Right atrium auricular region (tissue), 2 donors: ENCODE measurements at places on chromosomes 12 and 14. TPM values are rescaled to one million over a fixed set of nuclear protein-coding genes. Genes with fewer than 3 reads are reported as not detected.

Gene TAS2R10
- not detected for total RNA-seq

Gene CPNE6
- 0.24 TPM for total RNA-seq

Gene RHNO1
- total RNA-seq = 6.2 TPM

Gene KRT72
- not detected for total RNA-seq

Gene AKAP5
- total RNA-seq = not detected

Gene TAS2R7
- not detected for total RNA-seq

Gene NEUROD4
- not detected for total RNA-seq

Gene CPNE8
- total RNA-seq = 36.2 TPM

Gene CRIP1
- 42.9 TPM for total RNA-seq

Gene KRT85
- total RNA-seq = not detected

Gene NOP9
- 15.5 TPM for total RNA-seq

Gene PAX9
- not detected for total RNA-seq

Gene DNM1L
- total RNA-seq = 33.6 TPM

DNA sequence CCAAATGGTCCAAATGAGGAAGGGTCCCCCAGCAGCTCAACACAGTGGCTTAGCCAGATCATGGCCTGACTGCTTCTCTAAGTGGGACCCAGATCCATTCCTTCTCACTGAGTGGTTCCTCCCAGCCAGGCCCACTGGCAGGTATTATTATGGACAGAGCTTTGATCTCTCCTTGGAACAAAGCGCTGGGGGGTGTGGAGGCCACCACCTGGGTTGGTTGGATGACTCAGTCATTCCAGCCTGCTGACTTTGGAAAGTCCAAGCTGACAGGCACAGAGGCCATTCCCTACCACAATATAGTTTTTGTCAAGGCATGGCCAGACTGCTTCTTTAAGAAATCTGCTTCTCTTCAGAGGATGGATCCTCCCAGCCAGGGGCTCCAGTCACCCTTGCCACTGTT lies 341.1 kb downstream of the BTG1 start:
- DNase-seq = no peak

GRCh38 chr12:57112492-57113294 lies 1.5 kb upstream of the STAT6 start:
- DNase-seq = no peak

GRCh38 chr12:16016748-16017147 lies 105.6 kb downstream of the DERA start:
- no peak for DNase-seq

GRCh38 chr12:124006085-124006845 lies 33.2 kb downstream of the ZNF664 start:
- DNase-seq = no peak

DNA sequence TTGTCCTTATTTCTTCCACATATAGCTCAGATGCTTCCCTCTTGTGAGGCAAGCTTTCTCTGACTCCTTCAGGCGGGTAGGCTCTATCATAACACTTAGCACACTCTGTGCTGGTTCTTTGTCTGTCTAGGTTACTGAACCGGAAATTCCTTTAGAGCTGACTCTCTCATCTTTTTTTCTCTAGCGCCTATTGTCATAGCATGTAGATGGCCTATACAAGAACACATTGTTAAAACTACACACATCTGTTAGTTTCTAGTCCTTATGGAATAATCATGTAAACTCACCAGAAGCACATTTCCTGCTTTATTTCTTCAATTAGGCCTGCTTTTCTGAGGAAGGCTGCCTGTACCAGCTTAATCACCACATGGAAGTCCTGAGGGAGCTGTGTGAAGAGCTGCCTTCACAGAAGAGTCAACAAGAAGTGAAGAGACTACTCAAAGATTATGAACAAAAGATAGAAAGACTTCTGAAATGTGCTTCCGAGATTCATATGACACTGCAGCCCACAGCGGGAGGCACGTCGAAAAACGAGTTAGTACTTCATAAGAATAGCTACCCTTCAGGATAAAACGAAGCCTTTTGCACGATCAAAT lies 143.9 kb downstream of the SYNE2 start:
- DNase-seq = no peak

DNA sequence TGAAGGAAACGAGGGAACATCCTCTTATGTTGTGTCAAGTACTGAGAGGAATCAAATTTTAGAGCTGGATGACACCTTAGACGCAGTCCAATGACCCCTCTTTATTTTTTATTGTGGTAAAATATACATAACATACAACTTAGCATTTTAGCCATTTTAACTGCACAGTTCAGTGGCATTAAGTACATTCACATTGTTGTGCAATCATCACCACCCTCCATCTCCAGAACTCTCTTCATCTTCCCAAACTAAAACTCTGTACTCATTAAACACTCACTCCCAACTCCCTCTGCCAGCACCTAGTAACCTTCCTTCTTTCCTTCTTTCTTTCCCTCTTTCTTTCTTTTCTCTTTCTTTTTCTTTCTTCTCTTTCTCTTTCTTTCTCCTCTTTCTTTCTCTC lies 97.2 kb upstream of the SLC24A4 start:
- no peak for DNase-seq

DNA sequence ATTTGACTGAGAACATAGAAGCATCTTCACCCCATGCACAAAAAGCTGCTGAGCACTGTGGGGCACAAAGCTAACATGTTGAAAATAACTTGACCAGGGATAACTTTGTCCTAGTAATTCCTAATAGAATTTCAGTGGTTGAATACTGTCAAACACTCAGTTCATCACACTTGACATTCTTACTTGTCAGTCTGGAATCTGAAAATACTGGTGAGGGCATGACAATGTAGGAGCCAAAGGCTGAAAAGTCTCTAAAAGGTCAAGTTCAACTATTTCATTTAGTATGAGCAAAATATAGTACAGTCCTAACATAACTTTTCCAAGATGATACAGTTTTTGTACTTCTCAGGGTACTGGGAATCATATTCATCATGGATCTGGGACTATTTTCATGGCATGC lies 504.4 kb upstream of the LMO3 start:
- no peak for DNase-seq

DNA sequence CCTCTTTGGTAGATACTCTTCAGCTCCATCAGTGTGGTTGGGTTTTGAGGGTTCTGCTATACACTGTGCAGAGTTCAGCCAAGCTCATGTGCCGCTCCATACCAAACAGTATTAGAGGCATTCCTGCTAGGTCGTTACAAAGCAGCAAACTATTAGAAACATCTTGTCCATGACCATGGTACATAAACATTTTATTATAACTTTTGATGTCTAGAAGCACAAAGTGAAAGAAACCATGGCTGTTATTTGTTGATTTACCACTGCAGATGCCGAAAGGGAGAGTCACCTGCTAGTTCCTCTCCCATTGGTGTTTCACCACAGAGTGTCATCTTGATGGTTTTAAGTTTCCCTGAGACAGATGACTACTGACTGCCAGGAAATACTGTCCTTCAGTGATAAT lies 242.0 kb downstream of the ADAMTS20 start:
- no peak for DNase-seq

- no peak for DNase-seq
Observed at GRCh38 chr12:116297224-116297834, 19.8 kb upstream of the MED13L start.

- DNase-seq = no peak
Observed at GRCh38 chr14:88476825-88477224, 78.0 kb downstream of the PTPN21 start.

DNA sequence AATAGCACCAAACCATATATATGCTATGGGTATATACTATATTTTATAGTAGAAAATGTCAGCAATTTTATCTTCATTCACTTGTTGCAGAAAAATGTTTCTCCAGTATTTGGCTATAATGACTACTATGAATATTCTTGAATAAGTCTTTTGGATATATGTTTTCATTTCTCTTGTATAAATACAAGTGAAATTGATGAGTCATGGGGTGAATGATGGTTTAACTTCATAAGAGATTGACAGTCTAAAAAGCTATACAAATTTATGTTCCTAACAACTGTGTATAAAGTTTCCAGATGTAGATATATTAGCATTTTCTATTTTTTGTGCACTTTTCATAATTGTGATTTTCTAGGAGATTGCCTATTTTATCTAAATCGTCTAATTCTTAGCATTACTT lies 714.8 kb downstream of the TRHDE start:
- no peak for DNase-seq

GRCh38 chr12:61530456-61530855 lies 729.7 kb upstream of the USP15 start:
- DNase-seq = no peak

DNA sequence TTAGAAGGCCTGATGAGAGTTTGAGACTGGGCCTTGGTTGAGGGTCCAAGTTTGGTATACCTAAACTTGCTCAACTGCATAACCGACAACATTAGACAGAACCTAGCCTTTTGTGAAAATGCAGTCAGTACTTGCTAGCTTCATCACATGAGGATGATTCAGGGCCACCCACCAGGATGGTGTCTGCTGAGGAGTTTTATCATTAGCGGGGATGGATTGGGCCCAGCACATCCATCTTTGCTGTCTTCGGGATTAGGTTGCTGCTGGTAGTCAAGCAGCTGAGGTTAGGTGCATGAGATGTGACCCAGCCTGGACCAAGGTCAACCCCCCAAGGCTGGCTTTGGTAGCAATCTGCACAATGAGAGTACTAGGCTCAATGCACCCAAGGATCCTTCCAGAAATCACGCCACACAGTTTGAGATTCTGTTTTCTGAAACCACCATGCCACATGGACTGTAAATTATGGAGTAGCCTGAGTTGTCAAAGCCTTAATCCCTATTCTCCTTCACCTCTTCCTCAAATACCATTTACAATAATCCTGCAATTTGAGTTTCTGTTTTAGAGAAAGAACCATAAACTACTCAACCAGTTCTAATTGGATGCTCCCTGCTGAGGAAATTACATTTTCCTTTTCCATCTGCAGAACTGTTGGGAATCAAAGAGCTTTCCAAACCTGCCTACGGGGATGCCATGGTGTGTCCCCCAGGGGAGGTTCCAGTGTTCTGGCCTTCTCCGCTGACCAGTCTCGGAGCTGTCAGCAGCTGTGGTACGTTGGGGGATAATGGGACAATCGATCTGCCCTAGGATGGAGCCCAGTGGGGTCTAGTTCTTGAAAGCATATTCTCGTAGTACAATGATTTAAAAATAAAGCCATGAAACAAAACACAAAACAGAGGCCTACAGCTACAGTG lies 61.7 kb downstream of the DGLUCY start:
- no peak for DNase-seq

DNA sequence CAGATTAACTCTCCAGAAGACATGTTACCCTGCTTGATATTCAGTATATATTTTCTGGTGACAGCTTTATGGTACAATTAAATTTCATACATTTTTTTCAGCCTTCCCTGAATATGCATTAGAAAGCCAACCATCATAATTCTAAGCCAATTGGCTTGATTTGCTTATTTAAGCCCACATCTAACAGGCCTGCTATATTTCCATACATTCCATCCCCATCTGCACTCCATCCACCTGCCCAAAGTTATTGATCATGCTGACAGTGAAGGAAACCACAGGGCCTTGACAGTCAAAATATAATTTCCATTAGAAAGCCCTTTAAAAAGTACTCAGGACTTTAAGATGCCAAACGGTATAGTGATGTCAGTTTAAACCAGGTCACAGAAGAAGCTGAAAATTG lies 164.3 kb downstream of the GXYLT1 start:
- DNase-seq = no peak

- DNase-seq = no peak
Observed at GRCh38 chr14:82689948-82690347, 1156.3 kb upstream of the SEL1L start.

DNA sequence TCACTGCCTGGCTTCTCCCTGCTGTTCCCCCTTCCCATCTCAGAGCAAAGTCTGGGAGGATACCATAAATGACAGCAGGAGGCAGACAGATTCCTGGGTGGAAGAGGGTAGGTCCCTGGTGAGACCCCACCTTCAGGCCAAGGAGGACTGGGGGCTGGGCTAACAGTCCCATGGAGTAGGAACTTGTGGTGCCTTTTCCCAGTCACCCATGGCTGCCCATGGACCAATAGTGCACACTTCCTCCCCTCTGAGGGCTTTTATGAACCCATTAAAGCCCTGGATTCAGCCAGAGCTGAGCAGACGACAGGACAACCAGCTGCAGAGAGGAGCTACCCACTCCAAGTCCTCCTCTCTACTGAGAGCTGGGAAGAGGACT lies 36.6 kb upstream of the OR5AU1 start:
- DNase-seq = no peak

- no peak for DNase-seq
Observed at GRCh38 chr14:67004521-67004920, 184.7 kb upstream of the GARIN2 start.

DNA sequence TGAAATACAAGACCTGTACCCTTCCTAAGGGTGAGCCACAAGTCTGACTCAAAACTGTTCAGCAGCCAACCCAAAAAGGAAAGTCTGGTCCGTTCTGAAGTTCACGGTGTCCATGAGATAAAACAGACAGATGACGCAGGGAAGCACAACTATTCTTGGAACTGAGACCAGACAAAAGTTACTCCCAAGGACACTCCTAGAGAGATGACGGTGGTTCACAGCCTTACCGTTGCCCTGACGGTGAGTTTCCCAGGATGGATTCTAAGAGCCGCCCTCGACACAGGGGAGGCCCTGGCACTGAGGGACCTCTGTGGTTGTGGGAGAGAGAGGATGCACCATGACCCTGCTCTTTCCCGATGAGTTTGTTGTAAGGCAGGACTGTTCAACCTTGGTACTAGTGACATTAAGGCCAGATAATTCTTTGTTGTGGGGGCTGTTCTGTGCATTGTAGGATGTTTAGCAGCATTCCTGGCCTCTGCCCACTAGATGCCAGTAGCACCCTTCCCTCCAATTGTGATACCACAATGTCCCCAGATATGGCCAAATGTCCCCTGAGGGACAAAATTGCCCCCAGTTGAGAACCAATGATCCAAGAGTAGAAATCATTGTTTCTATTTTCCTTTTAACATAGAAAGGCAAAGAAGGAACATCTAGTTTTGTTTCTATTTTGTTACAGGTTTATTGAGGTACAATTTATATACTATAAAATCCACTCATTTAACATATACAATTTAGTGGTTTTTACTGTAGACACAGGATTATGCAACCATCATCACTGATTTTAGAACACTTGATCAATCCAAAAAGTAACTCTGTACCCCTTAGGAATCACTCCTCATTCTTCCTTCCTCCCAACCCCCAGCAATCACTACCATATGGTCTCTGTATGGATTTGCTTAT lies 23.0 kb downstream of the OR10P1 start:
- peak; percentile 70 for DNase-seq

GRCh38 chr14:105471297-105471821 lies 3.3 kb upstream of the CRIP2 start:
- no peak for DNase-seq
